ENCODE measurements at places on chromosomes 4 and X. TPM values are rescaled to one million over a fixed set of nuclear protein-coding genes. Genes with fewer than 3 reads are reported as not detected.

DNA sequence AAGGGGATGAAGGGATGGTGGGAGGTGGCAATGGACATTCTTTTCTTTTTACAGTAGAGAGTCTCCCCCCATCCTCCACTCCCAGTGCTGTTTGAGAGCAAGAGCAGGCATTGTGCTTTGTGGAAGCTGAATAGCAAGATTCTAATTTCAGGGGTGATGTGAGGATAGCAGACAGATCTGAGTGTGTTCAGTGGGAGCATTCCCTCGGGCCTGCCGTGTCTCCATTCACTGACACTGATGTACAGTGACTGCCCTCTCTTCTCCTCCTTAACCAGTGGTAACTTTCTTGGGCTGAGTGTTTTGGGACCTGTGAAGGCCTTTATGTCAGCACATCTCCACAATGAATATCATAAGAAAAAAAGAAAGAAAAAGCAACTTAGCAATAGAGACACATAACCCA lies 396.6 kb upstream of the RPS6KA3 start:
- no peak for DNase-seq

DNA sequence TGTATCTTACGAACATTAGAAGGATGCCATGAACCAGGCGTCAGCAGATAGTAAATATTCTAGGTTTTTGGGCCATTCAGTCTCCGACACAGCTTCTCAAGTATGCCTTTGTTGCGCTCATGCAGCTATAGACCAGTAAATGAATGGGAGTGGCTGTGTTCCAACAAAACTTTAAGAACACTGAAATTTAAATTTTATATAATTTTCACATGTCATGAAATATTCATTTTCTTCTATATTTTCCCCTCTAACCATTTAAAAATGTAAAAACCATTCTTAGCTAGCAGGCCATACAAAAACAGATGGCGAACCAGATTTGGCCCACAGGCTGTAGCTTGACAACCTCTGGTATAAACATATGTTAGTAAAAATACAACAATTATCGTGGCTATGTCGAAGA lies 151.8 kb upstream of the KIT start:
- no peak for DNase-seq

DNA sequence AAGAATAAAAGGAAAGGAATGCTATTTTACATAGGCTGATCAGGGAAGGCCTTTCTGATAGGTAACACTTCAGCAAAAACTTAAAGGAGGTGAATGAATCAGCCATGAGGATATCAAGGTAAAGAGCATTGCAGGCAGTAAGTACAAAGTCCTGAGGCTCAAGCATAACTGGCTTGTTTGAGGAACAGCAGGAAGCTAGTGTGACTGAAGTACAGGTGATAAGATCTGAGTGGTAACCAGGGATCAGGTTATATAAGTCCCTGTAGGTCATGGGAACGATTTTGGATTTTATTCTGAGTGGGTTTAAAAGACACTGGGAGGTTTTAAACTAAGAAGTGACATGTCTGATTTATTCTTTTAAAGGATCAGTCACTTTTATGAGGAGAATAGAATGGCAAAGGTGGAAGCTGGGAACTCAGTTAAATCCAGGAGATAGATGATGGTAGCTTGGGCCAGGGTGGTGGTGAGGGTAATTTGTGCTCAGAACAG lies 47.1 kb upstream of the THOC2 start:
- DNase-seq, result no peak

DNA sequence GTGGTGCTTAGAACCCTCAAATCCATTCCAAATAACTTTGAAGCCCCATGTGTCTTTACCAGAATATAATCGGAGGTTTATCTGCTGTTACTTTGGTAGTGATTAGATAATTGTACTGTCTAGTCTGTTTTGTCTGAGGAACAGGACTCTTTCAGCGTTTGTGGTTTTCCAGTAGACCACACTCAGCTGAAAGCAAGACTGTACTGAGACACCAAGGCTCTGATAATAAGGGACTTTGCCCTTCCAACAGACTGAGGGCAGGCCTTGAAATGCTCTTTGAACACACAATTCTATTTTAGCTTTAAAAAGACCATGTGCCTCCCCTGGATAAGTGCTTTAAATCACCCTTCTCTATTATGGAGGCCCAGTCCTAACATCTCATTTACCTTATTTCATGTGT lies 76.1 kb downstream of the KLHL8 start:
- no peak for DNase-seq

DNA sequence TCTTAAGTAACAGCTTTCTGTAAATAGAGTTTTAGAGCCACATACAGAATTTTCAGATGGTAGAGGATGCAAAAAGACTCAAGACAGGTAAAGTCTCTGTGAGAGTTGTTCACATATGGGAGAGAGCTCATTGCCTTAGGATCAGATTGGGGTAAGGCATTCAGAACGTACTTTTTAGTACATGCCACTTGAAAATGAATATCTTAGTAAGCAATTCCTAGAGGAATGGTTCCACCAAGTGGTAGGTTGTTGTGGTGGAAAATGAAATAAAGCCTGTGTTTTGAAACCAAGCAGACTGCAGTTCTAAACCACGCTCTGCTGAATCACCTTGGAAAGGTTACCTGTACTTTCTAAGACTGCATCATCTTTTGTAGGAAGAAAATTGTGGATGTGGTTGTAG lies 547.0 kb upstream of the LCORL start:
- no peak for DNase-seq

Gene NKX3-2
- not detected for total RNA-seq

DNA sequence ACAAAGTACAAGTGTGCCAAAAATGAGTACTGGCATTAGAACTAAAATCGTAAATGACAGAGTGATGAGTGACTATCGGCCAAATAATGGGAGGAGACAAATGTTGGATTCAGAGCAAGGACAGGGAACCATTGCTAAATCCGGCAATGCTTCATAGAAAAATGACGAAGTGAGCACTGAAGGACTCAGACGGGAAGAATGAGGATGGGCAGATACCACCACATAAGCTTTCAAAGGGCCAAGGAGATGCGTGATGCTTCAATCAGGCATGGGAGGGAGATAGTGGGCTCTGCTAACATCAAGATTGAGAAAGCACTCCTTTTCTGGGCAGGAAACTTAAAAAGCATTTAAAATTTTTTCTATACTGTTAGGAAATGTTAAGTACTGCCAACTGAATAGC lies 21.6 kb downstream of the RBBP7 start:
- DNase-seq, result no peak

DNA sequence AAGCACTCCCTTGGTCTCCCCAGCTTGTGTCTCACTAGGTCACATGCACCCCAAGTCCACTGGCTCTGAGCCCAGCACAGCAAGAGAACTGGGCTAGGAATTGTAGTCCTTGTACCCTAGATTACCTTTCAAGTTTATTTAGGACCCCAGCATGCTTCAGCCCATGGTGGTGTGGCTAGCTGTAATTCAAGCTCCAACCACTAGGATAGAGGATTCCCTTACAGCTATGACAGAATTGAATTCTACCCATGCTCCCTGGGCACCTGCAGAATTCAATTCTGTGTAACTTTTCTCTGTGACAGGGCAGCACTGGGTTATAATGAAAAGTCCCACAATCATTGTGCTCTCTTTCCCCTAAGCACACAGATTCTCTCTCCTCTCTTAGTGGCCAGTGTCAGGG lies 253.8 kb upstream of the DMD start:
- DNase-seq, result no peak

Gene CAPN6
- not detected for total RNA-seq

Gene NPY1R
- not detected for total RNA-seq

Gene SOWAHD
- total RNA-seq, result not detected

DNA sequence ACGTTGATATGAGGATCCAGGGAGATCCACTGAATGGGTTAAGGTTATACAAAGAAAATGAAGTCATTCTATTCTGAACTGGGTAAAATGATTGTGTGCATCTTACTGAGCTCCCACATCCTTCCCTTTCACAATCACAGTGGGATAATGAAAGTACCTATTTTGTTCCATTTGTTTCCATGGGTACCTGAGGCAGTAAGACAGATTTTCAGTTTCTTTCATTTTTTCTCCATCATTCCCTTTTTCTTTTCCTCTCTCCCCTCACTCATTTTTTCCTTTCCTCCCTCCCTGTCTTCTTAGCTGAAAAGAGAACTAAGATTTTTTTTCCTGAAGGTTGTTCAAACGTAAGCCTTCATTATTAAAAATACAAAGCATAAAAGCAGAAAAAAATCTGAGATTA lies 4.6 kb downstream of the GRIA2 start:
- no peak for DNase-seq

DNA sequence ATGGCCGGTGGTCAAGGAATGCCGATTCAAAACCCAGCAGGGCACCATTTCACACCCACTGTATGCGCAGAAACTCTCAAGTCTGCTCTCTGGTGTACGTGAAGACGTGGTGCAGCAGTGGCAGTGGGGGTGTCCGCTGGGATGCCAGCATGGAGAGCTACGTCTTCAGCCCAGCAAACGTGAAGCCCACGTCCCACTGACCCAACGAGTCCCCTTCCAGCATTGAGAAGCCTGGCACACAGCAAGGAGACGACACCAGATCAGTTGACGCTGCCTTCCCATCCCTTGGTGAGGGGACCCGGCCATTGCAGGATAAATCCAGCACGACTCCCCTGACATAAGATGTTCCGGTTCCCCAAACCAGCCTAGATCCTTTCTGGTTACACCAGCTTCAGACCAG lies 2.2 kb upstream of the PLXNB3 start:
- DNase-seq, result no peak

Gene NUDT11
- total RNA-seq, result 1.1 TPM

GRCh38 chr4:3252831-3253641 lies 4.1 kb downstream of the MSANTD1 start:
- DNase-seq, result peak; percentile 56

DNA sequence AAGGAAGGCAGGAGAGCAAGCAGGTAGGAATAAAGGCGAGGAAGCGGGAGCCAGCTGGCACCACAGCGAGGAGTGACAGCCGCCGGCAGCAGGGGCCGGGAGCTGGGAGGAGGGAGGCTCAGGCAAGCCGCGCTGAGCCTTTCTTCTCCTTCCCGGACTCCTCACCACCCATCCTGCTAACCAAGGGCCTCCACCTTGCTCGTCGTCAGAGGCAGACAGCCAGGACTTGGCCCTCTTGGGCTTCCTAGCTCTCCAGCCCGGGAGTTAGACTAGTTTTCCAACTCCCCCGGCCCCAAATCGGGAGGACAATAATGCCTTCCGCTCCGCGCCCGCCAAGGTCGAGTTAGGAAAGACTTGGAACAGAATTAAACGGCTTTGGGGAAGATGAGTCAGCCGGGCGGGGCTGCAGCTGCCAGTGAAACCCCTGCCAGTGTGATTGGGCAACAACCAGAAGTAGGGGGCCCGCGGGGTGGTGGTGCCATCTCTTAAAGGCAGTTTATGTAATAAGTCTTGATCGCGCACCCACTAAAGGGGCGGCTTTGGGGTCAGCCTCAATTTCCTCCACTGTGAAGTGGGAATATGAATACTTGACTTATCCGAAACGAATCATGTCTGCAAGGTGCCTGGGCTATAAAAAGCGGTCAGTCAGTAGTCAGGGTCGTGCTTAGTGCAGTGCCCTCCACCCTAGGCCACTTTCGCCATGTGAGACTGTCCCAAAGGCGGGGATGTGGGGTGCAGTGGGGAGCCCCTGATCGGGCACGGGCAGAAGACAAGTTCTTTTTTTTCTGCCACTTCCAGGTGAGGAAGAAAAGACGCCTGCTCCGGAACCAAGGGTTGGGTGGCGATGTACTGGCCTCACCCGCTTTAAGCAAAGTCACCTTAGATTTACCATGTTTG lies 6.7 kb upstream of the HSD17B10 start:
- DNase-seq, result peak; percentile 72

Gene SPATA4
- not detected for total RNA-seq

Gene CDKL2
- total RNA-seq, result 0.14 TPM

DNA sequence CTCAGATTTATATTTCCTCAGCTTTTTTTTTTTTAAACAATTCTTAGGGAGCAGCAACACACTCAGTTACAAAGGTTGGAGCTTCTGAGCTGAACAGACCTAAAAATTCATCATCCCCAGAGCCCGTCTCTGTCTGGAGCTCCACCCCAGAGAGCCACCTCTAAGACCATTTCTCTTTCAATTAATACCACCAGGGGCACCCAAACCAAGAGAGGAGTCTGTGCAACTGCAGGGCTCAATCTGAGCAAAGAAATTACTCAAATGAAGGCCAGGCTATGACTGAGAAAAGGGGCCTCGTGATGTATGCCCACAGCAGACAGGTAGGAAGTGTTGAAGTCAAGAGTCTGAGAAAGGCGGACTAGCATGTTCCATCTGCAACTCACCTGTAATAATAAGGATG lies 95.5 kb downstream of the C4orf51 start:
- no peak for DNase-seq

DNA sequence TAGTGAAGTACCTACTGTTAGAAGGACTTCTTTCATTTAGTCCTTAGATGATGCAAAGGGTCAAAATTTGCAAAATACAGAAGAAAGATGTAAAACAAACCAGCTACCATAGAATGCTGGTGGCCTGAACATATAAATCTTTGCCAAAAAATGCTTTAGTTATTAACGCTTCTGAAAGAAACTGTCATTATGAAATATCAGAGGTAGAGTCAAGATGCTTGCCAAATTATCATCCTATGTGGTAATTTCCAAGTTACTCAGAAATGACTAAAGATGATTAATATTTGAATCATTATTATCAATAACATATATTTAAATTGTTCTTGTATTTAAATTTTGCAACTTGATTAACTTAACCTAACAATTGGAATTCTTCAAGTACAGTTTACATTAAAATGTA lies 588.4 kb upstream of the FAM241A start:
- DNase-seq, result no peak

Gene HEPH
- total RNA-seq, result not detected

DNA sequence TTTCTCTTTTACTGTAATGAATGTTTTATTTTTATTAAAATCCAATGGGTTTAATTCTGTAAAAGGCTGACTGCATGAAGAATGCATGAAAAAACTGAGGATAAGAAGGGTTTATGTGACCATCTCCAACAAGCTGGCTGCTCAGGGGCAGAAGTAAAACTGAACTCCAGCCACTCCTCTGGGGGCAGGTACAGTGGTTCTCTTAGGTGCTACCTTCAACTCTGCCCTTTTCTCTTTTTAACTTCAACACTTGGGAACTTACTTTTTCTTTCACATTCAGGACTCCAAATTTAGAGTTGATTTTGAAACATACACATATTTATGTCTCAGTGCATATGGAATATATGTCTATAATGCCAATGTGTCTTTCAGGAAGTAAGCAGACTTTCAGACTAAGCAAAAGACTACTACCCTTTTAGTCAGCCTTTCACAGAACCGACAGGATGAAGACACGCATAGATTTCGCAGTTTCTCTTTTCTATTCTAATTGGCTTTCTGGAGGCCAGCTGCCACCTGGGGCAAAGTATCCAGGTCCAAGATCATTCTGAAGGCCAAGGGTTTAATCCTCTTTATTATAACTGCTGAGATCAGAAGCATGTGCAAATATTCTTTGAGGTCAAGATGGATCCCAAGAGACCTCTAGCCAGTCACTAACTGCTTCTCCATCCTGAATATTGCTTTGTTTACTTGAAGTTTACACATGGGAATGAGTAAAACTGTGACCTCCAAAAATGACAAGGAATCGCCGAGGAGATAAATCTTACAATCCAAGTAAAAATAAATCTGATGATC lies 30.7 kb downstream of the HS3ST1 start:
- no peak for DNase-seq

DNA sequence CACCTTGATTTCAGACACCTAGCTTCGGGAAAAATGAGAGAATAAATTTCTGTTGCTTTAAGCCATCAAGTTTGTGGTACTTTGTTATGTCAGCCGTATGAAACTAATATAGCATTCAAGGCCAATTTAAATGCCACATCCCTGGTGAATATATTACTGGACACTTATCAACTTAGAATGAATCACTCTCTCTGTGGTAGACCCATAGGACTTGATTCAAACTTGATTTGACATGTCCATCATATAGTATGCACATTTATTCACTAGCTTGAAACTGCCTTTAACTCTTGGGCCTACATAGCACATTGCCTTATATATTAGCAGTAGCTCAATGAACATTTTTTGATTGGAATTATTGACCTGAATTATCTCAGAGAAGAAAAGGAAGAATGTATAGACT lies 172.3 kb downstream of the ADGRA3 start:
- no peak for DNase-seq

All from natural killer cell treated with Interleukin-12 subunit alpha and Interleukin-12 subunit beta and Interleukin-15 and Interleukin-18, amount 100 ng/mL, for 72 hours (primary cell).